Transverse colon (tissue), 4 donors: ENCODE measurements at places on chromosomes 7 and 10.
A peak's percentile ranks its signal among the peaks of the same experiment; 100 is the strongest.

DNA sequence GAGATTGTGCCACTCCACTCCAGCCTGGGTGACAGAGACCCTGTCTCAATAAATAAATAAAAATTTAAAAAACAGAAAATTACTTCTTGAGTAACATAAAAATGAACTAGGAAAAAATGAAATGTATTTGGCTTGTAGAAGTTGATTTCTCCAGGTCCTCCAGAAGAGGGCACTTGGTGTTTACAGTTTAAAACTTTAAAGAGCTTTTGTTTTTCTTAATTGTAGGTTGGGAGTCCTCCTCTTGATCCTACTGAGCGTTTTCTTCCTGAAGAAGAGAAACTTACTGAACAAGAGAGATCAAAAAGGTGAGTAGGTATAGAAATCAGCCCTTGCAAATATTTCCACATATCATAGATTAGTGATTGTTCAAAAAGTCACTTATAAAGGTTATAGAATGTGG lies 16.2 kb downstream of the KIFBP start:
- no peak for DNase-seq

DNA sequence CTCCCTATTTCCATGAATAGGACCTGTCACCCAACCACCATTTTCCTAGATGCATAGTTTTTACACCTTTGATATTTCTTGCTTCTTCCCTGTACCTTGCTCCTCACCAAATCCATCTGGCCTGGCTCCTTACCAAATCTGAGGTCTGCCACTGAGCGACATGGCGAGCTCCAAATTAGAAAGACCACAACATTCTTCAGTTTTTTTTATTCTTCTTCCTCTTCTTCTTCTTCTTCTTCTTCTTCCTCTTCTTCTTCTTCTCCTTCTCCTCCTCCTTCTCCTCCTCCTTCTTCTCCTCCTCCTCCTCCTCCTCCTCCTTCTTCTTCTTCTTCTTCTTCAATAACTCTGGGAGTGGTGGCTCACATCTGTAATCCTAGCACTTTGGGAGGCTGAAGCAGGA lies 7.1 kb downstream of the CPED1 start:
- DNase-seq = no peak

DNA sequence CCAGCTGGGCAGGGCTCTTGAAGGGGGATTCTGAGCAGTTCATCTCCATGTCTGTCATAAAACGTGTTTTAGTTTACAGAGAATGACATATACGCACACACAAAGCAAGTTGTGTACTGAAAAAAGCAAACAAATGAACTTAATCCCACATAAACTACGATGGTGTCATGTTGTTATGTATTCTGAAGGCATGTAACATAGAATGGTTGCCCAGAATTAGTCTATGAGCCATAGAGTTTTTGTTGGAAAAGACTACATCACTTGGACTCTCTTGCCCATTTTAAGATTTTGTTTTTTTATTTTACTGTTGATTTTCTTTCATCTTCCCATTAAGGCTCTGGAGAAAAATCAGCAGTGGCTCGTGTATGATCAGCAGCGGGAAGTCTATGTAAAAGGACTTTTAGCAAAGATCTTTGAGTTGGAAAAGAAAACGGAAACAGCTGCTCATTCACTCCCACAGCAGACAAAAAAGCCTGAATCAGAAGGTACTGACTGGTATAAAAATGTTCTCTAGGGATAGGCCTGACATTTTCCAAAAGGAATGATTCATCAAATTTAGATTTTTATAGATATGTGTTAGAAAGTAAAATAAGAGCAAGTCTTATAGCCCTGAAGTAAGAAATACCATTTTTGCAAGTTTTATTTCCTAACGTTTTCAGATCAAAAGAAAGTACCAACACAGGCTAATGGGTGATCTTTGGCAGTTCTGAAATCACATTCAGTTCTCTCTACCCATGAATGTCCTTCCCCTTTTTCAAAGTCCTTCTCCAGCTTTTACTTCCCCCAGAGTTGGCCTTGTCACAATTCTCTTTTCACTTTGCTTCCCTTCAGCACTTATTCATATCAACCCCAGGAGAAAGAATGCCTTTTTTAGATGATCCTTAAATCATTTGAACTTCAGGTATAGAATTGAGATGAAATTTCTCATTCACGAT lies 18.9 kb downstream of the CEP55 start:
- DNase-seq = no peak

DNA sequence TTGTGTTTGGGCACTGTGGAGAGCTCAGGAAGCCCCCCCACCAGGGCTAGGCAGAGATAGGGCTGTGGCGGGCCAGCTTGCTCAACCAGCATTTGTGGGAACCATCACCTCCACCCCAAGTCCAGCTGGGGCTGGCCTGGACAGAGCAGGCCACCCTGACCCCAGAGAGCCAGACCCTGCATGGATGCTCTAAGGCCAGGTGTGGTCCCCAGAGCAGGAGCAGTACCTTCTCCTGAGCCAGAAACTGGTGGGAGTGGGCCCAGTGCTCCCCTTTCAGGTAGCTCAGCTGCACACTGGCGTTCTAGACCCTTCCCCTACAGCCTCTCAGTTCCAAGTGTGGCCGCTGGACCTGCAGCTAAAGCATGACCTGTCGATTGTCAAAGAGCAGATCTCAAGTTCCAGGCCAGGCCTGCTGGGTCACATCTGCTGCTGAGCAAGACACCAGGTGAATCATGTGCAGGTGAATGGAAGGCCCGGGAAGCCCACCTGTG lies 57.2 kb downstream of the RASGEF1A start:
- DNase-seq = no peak

DNA sequence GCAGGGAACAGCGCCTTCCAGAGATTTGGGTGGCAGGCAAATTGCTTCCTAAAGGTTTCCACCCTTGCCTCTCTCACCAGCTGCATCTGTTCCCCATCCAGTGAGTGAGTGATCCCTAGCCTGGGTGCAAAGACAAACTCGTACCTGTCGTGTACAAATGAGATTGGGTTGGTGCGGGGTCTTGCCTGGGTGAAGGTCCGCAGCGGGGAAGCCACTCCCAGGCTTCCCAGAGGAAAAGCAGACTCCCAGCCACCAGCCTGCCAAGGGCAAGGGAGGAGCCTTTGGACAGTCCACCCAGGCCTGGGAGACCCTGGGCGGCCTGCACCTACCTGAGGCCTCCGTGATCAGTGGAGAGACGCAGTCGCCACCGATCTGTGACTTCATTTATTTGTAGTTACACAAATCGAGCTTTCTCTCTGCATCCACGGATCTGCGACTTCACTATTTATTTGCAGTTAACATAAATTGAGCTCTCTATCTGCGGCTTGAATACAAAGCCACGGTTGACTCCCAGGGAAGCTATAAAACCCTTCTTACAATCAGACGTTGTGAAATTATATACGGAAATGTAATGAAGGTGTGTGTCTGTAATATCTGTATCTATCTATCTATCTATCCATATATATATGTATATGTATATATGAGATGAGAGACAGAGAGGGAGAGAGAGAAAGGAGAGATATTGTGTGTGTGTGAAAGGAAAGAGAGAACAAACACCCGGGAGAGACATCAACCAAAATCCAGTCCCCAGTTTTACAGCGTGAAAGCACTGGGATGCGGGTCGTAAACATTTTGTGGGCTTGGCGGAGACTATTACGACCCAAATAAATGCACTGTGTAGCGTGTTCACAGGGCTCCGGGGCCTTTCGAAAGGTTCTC lies 3.0 kb upstream of the HOXA7 start:
- peak; percentile 19 for DNase-seq

GRCh38 chr7:36620166-36620708 lies 104.1 kb downstream of the AOAH start:
- DNase-seq = no peak

DNA sequence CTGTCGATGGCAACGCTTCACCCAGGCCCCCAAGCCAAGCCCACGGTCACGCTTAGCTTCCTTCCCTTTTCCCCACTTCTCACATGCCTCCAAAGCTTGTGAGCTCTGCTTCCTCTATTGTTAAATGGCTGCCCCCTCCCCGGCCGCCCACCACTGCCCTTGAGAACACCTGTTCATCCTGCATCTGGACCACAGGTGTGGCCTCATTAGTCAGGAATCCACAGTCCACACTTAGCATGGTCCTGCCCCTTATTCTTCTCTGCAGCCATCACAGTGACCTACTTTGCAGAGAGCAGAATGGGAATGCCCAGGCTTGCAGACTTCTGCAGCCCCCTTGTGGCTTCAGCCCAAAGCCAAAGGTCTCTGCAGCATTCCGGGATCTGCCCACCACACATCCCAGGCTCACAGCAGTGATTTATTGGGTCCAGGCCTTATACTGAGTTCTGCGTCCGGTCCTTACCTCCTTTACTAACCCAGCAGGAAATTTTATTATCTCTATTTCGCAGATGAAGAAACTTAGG lies 66.9 kb downstream of the PTPRE start:
- no peak for DNase-seq

GRCh38 chr7:129676017-129676897 lies 64.7 kb downstream of the NRF1 start:
- DNase-seq = no peak

DNA sequence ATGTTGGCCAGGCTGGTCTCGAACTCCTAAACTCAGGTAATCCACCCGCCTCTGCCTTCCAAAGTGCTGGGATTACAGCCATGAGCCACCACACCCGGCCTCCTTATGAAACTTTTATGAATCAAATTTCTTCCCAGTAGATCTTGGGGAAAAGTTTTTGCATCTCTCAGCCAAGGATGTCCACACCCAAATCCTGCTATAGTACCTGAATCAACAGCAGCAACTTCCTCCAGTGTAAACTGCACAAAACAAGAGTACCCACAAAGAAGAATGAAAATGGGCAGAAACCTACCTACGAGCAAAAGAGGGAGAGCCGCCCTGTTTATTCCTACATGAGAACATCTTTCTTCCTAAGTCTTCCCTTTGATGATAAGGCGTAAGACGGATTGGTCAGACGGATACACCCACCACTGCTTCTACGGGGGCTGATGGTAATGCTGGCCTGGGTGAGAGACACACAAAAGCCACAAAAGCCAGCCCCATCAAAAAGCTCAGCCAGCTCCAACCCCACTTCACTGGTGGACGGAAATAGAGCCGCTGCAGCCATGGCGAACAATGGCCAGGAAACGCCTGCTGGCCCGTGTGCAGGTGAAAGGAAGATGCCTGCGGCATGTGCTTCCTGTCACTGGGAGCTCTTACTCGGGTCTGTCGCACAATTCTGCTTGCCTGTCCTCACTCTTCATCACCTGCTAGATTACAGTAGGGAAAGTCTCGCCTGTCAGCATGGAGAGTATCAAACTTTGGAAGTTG lies 10.4 kb downstream of the JCAD start:
- no peak for DNase-seq

DNA sequence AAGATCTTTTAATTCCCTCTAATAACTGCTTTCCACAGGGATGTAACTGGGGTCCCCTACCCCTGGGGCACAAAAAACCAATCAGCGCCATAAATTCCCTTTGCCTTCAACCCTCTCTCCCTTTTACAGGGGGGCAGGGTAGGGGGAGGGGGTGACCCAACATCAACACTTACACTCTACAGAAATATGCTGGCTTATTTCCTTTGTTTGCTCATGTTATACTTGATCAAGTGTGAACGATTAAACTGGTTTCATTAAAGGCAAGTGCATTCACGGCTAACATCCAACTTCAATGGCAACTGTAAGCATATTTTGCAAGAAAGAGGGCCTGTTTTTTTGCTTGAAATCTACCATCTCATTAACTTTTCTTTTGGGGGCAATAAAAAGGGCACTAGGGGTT lies 2.9 kb downstream of the CTBP2 start:
- DNase-seq = no peak

GRCh38 chr7:23196306-23196705 lies 14.5 kb downstream of the NUP42 start:
- DNase-seq = no peak

DNA sequence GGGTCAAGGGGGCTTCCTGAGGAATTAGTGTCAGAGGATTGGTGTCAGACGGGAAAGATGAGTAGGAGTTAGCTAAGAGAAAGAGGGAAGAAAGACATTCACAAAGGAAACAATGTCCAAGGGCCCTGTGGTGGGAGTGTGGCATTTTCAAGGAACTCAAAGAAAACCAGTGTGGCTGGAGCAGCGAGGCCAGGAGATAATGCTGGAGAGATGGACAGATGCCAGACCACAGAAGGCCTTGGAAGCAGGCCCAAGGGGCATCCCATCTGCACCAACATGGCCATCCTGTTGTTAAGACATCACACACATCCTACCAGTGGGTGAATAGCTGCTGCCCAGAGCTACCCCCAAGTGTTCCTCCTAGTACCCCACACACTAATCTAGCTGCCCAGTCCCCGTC lies 36.1 kb upstream of the CUL1 start:
- DNase-seq = no peak

DNA sequence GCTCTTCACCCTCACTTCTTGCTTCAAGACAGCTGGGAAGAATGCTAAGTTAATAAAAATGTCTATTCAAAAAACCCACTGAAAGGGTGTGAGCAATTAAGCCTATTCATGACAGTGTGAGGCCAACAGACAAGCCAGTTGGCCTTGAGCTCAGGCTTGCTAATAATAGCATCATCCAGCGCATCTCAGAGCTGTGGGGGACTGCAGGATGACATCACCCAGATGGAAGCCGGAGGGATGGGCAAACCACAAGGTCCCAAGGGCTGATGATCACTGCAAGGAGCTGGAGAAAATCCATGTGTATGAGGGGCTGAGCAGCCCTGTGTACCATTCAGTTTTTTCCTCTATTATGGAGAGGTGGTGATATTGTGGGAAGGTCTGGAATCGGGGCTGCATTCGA lies 770.4 kb downstream of the TNS3 start:
- DNase-seq = no peak

- no peak for DNase-seq
These were observed 216.6 kb downstream of the ZMYND11 start for GRCh38 chr10:351770-352334.

DNA sequence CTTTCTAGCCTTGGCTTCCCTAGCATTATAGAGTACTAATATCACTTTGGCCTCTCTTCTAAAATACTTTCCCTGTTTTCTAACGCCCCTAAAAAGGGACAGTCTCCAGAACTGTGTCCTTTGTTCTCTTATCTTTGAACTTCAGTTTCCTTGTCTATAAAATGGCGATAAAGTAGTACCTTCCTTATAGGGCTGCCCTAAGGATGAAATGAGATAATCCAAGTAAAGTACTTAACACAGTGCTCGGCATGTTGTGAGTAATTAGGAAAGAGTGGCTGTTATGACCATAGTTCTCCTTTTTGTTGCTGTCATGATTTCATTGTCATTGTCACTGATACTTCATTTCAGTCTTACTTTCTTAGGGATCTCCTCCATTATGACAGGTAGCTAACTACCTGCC lies 114.7 kb downstream of the EXOC4 start:
- no peak for DNase-seq

DNA sequence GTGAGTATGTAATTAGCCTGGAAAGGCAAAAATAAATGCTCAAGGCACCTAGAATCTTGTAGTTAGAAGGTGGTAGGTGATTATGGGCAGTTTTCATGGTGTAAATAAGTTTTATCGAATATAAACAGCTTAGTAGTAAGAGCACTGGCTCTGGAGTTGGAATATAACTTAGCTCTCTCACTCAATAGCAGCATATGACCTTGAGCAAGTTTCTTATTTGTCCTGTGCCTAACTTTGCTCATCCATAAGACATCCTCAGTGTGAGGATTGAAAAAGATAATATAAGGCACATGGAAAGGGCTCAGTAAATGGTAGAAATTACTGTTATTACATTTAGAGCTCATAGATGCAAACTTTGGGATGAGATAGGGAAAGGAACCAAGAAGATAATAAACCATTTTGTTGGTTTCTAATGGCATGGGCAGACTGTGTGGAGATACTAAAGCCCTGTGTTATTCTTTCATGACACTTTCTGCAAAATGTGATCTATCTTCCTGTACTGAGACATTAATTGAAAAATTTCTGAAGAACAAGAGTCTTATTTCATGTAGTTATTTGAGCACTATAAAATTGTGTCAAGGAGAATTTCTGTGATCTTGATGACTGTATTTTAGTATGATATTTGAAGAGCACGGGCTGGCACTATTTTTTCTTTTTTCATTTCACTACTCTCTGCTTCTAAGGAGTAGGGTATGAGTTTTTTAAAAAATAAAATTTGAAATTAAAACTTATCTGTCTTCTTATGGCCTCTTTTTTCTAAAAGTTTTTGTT lies 3.1 kb downstream of the SLK start:
- DNase-seq = no peak
